ENCODE measurements at places on chromosomes 6 and 20. TPM values are rescaled to one million over a fixed set of nuclear protein-coding genes. Genes with fewer than 3 reads are reported as not detected.

- no peaks in the 10 kb centered on the region for H3K4me1 ChIP-seq
- no peak for DNase-seq
- no peaks in the 10 kb centered on the region for H3K27me3 ChIP-seq
- H3K36me3 ChIP-seq: no peaks in the 10 kb centered on the region
These were observed 26.1 kb downstream of the NCOA7 start for GRCh38 chr6:125816828-125817280.

- H3K36me3 ChIP-seq: no peaks in the 10 kb centered on the region
- peak overlapping the region; percentile 74 for H3K27ac ChIP-seq
- no peaks in the 10 kb centered on the region for H3K27me3 ChIP-seq
- no peak overlapping the region for H3K4me3 ChIP-seq
These were observed 6.0 kb downstream of the C6orf141 start for GRCh38 chr6:49556429-49556837.

DNA sequence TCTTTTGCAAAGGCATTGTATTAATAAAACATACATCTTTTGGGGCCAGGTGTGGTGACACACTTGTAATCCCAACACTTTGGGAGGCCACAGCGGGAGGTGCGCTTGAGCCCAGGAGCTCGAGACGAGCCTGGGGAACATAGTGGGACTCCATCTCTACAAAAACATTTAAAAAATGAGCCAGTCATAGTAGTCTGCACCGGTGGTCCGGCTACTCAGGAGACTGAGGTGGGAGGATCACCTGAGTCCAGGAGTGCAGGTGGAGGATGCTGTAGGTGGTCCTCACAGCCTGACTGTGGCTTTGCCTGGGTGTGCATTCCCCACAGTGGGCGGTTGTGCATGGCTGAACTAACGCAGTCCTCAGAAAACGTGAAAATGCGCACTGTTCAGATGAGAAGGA is 162.5 kb downstream of the DLL1 start:
- no peaks in the 10 kb centered on the region for H3K36me3 ChIP-seq
- no peaks in the 10 kb centered on the region for H3K4me1 ChIP-seq
- H3K27me3 ChIP-seq: no peaks in the 10 kb centered on the region

DNA sequence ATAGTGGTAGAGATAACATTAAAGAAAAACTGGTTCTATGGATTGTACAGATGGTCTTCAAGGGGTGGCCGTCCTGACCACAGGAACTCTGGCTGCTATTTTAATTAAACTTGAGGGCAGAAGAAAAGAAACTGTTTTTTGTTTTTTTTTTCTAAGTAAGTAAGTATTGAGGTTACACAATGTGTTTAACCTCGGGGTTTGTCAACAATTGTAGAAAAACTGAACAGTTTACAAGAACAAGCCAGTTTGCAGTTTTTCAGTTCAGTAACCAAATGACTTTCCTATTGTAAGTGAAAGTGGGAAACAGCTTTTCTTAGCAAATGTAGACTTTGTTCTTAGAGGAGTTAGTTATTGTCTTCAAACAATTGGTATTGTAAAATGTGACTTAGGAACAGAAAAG is 77.0 kb downstream of the PLCB1 start:
- no peaks in the 10 kb centered on the region for H3K27me3 ChIP-seq
- H3K27ac ChIP-seq: no peak overlapping the region
- no peak overlapping the region for H3K4me3 ChIP-seq

DNA sequence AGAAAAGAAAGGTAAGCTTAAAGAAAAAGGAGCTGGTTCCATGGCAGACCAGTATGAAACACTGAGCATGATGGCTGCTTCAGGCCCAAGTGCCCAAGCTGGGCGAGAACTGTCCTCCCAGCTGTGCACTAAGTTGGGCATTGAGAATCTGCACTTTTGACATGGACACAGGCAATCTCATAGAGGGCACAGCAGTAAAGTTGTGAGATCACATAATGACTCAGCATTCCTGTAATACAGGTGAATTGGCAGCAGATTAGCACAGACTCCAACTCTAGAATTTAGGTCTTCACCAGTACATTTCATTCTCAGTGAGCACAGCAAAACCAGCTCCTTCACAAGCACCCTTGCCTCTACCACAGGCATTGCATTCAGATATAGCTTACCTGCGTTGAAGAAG is 343.4 kb downstream of the PKHD1 start:
- no peak for DNase-seq
- H3K36me3 ChIP-seq: no peaks in the 10 kb centered on the region
- no peaks in the 10 kb centered on the region for H3K27me3 ChIP-seq
- no peaks in the 10 kb centered on the region for H3K4me1 ChIP-seq

Gene PRSS16
- total RNA-seq: 29.8 TPM

Gene BMP5
- 2.4 TPM for total RNA-seq

Data from colonic mucosa (tissue), 4 donors.